ENCODE measurements at places on chromosomes 11 and 22.

DNA sequence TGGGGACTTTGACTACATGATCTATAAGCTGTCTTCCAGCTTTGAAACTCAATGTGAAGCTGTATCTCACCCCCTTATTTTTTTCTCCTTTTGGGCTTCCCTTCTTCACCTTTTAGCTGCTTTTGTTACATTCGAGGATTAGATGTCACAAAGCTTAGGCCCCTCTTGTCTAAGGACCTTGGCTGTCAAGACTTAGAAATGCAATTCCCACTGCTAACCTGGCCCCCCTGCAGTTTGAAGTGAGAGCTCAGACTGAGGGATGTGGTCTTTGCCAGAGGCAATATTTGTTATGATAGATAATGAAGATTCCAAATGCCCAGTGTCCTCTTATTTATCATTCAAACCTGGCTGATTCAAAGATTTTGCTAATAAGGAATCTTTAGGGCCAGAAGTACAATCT lies 128.3 kb downstream of the ARL14EP start:
- DNase-seq, result no peak

GRCh38 chr11:113867843-113868503 lies 7.4 kb downstream of the USP28 start:
- DNase-seq, result no peak

DNA sequence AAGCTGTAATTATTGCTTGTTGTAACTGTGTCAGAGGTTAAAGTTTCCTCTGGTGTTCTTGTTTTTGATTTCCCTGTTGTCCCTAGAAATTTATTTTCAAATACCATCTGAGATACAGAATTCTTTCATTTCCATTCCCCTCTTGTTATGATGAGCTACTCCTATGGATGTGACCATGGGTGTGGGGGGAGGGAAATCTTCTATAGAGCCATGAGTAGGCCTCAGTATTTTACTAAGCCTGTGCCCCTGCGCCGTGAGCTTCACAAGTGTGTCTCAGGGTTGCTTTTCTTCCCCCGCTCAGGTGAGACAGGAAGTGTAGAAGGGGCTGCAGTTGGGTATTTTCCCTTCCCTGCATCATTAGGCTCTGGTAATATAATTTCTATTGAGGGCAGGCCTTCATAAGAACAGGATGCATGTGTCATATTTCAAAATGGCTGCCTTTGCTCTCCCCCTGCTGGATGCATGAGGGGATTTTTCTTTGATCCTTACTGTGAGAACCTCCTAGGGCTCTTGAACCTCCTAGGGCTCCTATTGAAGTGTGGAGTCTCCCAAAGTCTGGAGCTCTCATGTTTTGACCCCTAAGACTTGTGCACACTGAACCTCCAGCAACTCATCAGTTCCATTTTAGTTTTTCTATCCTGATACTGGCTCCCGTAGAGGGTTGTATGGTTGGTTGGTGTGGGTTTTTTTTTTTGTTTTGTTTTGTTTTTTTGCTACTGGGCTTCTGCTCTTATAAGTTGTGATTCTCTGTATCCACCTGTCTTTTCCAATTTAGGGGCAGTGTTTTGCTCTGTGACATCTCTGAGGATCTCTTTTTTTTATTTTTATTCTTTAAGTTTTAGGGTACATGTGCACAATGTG lies 658.2 kb downstream of the NTM start:
- peak; percentile 72 for DNase-seq

DNA sequence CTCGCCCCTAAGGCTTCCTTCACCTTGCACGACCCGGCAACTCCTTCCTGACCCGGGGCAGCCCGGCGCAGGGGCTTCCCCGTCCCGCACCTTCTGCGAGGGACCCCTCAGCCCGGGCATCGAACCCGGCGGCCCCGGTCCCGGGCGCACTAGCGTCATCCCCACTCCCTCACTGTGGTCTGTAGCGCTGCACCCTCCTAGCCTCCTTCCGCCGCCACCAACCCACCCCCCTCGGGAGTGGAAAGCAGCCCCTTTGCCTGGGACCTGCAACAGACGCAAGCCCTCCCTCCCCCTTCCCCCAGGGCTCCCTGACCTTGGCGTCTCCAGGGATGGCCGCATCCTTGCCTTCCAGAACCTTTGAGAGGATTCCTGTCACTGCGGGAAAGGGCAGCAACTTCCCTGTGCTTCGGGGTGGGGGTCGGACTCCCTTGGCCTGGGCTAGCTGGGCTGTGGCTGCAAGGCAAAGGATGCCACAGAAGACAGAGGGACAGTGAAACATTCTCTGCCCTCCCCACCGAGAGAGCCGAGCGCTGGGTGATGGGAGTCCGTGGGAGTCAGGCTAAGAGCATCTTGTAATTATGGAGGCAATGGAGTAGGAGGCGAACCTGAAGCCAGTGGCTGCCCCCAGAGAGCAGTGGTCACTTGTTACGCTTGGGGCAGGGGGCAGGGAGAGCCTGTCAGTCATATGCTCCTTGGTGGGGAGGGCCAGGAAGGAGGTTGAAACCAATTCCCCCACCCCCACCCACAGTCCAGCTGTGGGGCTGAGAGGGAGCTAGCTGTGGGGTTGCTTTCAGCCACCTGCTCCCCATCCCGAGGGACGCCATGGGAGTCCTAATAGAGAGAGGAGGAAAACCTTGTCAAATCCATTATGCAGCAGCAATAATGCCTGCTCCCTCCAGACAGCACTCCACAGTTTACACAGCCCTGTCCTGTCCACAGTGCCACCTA lies 920 bp downstream of the TMEM132A start:
- DNase-seq, result no peak

DNA sequence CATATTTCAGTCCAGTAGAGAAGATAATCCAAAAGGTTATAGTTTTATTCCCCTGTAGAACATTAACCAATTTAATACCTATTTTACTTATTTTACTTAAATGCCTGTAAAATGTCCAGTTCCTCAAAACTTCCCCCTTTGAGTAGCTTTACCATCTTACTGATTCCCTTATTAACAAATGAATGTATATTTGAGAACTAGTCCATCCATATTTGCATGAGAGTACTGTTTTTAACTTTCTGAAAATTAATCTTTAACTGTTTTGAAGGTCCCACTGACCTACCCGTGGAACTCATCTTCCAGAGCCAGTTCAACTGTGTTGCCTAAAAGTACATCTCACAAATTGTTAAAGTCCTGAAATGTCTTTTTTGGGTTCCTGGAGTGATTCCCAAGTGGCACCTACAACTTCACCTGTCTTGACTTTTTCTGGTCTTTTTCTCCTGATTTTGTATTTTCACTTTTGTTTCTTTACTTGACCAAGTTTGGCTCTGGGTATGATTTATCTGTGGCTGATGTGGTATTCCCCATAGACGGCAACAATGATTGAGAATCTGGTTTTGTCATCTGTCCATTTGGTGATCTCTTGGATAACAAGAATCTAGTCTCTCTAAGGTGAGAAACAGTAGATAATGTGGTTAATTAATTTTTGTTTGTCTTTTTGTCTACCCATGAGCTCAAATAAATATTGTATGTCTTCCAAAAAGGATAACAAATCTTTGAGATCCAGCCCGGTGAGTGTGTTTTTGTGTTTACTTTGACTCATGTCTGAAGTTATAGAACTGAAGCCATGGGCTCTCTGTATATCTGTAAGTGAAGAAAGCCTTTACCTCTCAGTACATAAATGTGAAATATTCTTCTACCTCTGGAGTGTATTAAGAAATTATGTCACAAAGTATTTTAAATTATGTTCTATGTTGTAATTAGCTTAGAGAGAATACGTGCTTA lies 174.2 kb downstream of the ETS1 start:
- peak; percentile 53 for DNase-seq

DNA sequence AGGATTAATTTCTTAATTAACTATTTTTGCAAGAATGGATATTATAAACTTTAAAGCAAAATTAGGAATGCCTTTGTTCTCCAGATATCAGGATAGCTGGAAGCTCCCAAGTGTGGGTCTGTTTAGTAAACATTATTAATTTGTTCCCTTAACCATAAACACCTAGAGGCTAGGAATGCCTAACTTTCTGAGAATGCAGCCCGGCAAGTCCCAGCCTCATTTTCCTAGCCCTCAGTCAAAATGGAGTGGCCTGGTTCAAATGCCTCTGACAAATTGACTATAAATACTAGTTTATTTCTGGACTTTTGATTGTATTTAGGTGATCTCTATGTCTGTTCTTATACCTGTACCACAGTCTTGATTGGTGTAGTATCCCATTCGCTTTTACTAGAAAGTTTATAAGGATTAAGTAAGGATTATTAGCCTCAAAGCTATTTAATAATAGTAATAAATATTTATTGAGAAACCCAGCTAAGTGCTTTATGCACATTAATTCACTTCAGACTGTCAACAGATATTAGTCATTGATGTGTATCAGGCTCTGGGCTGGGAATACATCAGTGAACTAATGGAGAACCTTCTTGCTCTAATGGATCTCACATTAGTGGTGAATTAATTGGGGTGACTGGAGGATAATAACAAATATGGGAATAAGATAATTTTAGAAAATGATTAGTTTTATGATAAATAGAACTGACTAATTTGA lies 25.8 kb downstream of the PPME1 start:
- no peak for DNase-seq

GRCh38 chr11:19806251-19806650 lies 93.6 kb downstream of the NAV2 start:
- no peak for DNase-seq

- peak; percentile 82 for DNase-seq
These were observed 39.4 kb downstream of the SIK3 start for GRCh38 chr11:117058761-117059261.

DNA sequence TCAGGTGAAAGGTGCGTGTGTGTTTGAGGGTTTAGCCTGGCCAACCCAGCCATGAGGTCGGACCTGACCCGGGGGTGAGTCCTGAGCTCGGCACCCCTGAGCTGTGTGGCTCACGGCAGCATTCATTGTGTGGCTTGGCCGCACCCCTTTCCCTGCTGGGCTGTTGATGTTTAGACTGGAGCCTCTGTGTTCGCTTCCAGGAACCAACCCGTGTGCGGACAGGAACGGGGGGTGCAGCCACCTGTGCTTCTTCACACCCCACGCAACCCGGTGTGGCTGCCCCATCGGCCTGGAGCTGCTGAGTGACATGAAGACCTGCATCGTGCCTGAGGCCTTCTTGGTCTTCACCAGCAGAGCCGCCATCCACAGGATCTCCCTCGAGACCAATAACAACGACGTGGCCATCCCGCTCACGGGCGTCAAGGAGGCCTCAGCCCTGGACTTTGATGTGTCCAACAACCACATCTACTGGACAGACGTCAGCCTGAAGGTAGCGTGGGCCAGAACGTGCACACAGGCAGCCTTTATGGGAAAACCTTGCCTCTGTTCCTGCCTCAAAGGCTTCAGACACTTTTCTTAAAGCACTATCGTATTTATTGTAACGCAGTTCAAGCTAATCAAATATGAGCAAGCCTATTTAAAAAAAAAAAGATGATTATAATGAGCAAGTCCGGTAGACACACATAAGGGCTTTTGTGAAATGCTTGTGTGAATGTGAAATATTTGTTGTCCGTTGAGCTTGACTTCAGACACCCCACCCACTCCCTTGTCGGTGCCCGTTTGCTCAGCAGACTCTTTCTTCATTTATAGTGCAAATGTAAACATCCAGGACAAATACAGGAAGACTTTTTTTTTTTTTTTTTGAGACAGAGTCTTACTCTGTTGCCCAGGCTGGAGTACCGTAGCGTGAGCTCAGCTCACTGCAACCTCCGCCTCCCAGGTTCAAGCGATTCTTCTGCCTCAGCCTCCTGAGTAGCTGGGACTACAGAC lies 53.9 kb upstream of the PPP6R3 start:
- DNase-seq, result no peak

All from fibroblast of skin of back (primary cell).